ENCODE measurements at places on chromosomes 12 and 14.

- no peak for DNase-seq
Observed at GRCh38 chr12:64255249-64255648, 33.2 kb upstream of the KICS2 start.

DNA sequence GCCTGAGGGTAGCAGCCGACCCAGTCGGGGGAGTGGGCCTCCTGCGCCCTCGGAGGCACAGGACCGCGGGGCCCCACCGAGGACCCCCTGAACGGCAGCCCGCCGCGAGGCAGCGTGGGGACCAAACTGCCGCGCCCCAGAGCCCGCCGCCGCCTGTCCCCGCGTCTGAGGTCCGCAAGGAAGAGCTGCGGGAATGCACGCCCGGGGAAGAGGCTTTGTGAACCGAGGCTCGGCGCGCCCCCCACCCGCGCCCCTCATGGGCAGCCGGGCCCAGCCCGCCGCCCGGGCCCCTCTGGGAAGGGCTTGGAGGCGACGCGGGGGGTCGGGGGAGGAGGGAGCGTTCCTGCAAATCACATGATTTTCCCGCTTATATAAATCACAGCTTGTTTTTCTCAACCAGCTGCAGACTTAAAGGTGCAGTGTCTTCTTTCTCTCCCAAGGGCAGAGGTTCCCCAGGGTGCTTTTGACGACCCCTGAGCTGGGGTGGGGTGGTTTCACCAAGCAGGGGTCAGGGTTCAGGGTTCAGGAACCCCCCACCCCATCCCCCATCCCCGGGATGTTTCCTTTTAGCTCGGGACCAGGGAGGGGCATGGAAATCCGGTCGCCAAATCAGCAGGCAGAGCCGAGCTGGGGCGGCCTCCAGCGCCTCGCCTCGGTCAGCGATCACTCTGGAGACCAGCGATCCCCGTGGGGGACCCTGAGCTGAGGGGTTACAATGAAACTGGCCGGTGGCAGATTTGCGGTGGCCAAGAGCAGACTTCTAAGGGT lies 44.7 kb upstream of the ATP23 start:
- DNase-seq, result peak; percentile 49

DNA sequence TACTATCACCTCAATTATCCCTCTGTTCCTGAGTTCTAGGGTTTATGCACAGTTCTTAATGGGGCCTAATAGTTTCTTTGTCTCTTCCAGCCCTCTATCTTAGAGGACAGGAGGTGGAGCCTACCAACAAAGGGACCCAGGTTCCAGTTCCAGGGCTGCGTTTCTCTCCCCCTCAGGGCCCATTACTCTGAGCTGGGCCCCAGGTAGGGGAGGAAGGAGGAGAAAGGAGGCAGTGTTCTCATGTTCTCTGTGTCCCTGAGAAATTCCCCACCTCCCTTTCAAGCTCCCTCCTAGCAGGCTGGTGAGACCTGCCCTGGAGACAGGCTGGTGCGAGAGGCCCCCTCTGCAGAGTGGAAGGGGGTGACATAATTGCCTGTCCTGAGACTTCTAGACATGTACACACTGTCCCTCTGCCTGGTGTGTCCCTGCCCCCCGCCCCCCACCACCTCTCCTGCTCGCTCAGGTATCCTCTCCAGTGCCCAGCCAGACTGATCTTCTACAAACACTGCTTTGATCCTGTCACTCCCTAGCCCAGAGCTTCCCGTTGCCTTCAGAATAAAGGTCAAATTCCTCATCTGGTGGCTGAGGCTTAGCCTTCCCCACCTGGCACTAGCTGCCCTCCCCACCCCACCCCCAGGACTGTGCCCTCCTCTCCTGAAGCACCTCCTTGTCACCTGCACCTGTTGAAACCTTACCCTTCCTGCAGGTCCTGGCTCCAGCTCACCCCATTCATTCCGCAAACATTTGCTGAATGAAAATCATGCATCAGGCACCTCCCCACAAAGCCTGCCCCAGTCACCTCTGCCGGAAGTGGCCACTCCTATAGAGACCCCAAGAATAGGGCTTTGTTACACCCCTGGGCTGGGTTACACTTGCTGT lies 21.1 kb upstream of the KRT8 start:
- no peak for DNase-seq

GRCh38 chr14:69760810-69761209 lies 6.1 kb upstream of the SRSF5 start:
- DNase-seq, result no peak

- DNase-seq, result no peak
Observed at GRCh38 chr14:76007852-76008251, 22.3 kb downstream of the IFT43 start.

- no peak for DNase-seq
Observed at GRCh38 chr14:79586989-79587598, 624.2 kb downstream of the DIO2 start.

DNA sequence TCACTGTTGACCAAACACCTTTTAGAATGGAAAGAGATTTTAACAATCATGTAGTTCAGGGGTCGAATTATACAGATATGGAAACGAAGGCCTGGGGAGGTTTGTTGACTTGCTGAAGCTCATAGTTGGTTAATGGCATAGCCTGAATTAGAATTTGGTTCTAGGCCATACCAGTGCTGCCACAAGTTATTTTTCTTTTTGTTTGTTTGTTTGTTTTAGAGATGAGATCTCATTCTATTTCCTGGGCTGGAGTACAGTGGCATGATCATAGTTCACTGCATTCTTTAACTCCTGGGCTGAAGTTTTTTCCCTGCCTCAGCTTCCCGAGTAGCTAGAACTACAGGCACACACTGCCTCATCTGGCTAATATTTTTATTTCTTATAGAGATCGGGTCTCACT lies 25.4 kb upstream of the ALG10B start:
- DNase-seq, result no peak

All from mesothelial cell of epicardium (in vitro differentiated cells).